ENCODE measurements at places on chromosomes 5 and 9. TPM values are rescaled to one million over a fixed set of nuclear protein-coding genes. Genes with fewer than 3 reads are reported as not detected.

The ROR2 gene
- total RNA-seq, result not detected

- peaks cover 6% of the 10 kb centered on the region for H3K27me3 ChIP-seq
- H3K4me1 ChIP-seq, result no peaks in the 10 kb centered on the region
- no peaks in the 10 kb centered on the region for H3K36me3 ChIP-seq
- no peak for DNase-seq
Measured at GRCh38 chr9:22165144-22165543, 156.0 kb upstream of the CDKN2B start.

DNA sequence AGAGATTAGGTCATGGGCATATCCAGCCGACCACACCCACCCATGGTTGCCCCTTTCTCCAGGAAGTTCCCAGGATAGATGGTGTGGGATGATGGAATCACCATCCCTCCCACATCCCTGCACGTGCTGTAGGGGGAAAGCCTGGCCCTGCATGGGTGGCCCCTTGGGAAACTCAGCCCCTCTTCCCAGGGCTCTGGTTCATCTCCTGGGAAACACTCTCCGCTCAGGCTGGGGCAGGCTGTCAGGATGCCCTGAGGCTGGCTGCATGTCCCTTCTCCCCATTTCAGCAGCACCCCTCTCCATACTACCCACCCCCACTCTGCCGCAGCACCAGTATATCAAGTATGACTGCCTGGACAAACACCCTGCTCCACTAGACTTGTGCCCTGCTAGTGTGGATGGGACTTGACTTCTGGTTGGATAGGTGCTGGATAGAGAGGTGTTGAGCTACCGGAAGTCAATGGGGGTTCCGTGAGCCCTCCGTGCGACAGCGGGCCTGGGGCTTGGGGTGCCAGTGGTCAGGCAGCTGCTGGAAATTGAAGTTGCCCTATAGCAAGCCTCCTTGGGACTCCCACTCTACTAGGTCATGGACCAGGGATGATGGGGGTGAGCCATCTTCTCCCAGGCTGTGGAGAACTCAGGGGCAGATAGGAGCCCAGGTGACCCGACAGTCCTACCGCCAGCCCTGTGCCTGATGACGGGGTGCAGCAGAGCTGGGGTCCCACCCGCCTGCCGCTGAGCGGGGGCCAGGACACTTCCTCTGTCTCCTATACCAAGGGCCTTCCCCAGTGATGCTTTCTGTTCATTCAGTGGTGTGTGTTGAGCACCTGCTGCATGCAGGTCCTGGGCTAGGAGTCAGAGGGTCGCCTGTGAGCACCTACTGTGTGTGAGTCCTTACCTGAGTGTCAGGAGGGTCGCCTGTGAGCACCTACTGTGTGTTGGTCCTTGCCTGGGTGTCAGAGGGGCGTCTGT, 69.4 kb upstream of the COL5A1 start:
- H3K27me3 ChIP-seq, result peaks cover 8% of the 10 kb centered on the region
- no peak overlapping the region for H3K27ac ChIP-seq
- H3K4me3 ChIP-seq, result no peak overlapping the region
- no peaks in the 10 kb centered on the region for H3K4me1 ChIP-seq

The KCTD16 gene
- total RNA-seq, result 0.27 TPM

The PCDHGA3 gene
- total RNA-seq, result not detected

- peaks cover 28% of the 10 kb centered on the region for H3K27me3 ChIP-seq
- H3K4me3 ChIP-seq, result no peak within 1 kb of the TSS
- no peaks in the 10 kb centered on the region for H3K36me3 ChIP-seq
- no peak within 1 kb of the TSS for H3K27ac ChIP-seq
- H3K4me1 ChIP-seq, result no peaks in the 10 kb centered on the region
- DNase-seq, result no peak
Measured at GRCh38 chr5:72507231-72507906, at the start of gene ZNF366. Gene ZNF366 (minus strand): TSS chr5:72507410. CDS start chr5:72461496, 45,914 bp downstream.

The INSL4 gene
- total RNA-seq, result not detected

GRCh38 chr5:91840412-91840811, 457.3 kb upstream of the ARRDC3 start:
- DNase-seq, result no peak
- no peaks in the 10 kb centered on the region for H3K27me3 ChIP-seq
- no peaks in the 10 kb centered on the region for H3K4me1 ChIP-seq
- H3K27ac ChIP-seq, result no peak overlapping the region

DNA sequence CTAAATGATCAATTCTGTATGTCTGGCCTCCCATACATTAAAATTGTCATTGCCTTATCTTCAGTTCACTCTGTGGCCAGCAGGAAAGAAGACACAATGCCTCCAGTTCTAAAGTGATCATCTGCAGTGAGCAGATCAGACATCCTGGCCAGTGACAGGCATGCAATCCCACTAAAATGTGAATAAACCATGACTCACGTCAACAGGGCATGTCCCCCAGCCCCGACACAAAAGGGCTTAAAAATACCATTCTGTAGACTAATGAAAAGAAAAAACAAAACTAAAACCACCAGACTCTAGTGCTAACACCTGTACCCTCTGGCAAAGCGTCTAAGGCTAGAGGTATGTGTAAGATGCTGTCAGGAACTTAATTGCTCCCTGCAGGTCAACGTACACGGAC, 38.5 kb downstream of the DDX31 start:
- H3K27me3 ChIP-seq, result no peaks in the 10 kb centered on the region
- H3K4me1 ChIP-seq, result no peaks in the 10 kb centered on the region
- H3K27ac ChIP-seq, result no peak overlapping the region

GRCh38 chr9:13614060-13614459, 334.6 kb upstream of the MPDZ start:
- no peak overlapping the region for H3K4me3 ChIP-seq
- H3K27ac ChIP-seq, result no peak overlapping the region
- DNase-seq, result no peak
- no peaks in the 10 kb centered on the region for H3K4me1 ChIP-seq
- no peaks in the 10 kb centered on the region for H3K27me3 ChIP-seq
- no peaks in the 10 kb centered on the region for H3K36me3 ChIP-seq

GRCh38 chr9:127690735-127691134, 16.1 kb upstream of the CFAP157 start:
- H3K36me3 ChIP-seq, result no peaks in the 10 kb centered on the region
- H3K4me3 ChIP-seq, result no peak overlapping the region
- H3K4me1 ChIP-seq, result no peaks in the 10 kb centered on the region
- DNase-seq, result no peak
- H3K27ac ChIP-seq, result no peak overlapping the region

DNA sequence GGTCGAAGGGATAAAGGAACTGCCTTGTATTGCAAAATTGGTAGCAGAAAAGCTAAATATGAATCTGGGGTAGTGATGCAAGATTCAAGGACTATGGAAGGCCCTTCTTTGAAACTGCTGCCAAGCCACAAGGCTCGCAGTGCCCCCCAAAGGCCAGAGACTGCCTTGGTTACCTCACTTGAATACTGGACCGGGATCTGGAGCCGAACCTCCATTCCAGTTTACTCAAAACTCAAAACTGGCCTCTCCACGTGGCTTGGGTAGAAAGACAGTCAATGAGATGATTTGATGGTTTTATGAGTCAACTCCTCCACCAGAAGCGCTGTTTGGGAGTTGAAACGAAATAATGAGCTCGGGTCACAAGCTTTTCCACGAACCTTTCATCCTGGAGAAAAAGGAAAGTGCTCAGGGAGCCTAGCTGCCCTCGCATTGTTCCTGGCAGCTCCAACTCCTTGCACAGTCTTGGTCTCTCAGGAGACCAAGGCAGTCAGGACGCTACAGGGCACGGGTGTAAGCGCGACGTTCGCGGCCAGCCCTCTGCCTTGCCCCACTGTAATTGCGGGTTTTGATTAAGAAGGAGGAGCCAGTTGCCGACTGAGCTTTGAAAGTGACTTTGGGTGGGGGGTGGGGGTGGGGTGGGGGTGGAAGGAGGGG, 2.8 kb downstream of the ST8SIA4 start:
- H3K27ac ChIP-seq, result peak overlapping the region; percentile 95
- H3K36me3 ChIP-seq, result no peaks in the 10 kb centered on the region
- H3K4me3 ChIP-seq, result peak overlapping the region; percentile 96

DNA sequence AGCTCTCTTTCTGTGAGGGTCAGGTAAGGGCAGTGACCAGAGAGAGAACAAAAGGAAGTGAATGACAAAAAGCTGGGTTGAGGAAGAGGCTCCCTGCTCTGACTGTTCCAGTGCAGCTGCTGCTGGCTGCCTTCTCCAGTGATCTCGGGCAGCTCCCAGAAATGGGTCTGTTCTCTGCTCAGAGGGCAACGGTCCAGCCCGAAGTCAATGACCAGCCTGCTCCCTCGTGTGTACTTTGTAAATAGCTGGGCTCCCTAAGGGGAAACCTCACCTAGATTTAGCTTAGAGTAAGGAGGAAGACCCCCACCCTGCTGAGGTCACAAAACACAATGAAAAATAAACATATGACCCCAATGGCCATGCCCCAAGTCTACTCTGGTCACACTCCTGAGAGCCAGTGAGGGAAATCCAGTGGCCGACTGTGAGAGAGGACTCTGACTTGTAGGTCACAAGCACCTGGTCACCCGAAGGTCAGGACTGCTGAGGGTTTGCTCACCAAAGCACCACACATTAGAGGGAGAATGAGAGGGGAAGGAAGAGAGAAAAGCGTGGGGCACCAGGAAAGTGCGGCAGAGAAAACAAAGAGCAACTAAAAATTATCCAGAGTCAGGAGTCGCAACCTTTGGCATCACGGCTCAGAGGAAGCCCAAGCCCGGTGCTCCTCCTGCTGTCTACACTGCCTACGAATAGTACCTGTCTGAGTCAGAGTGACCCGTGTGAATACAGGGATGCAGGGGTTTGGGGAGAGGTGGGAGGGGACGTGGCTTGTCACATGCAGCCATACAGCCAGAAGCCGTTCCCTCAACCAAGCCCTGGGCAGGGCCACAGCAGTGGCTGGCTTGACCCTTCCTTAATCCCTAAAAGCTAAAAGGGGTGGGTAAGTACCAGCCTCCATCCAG, 19.8 kb downstream of the NIPAL4 start:
- no peaks in the 10 kb centered on the region for H3K36me3 ChIP-seq
- DNase-seq, result no peak
- peaks cover 45% of the 10 kb centered on the region for H3K4me1 ChIP-seq
- H3K4me3 ChIP-seq, result no peak overlapping the region
